GM04504 (cell line): ENCODE measurements at places on chromosomes 5 and 9.

GRCh38 chr5:140220032-140220697, 45.2 kb downstream of the CYSTM1 start:
- DNase-seq = no peak

DNA sequence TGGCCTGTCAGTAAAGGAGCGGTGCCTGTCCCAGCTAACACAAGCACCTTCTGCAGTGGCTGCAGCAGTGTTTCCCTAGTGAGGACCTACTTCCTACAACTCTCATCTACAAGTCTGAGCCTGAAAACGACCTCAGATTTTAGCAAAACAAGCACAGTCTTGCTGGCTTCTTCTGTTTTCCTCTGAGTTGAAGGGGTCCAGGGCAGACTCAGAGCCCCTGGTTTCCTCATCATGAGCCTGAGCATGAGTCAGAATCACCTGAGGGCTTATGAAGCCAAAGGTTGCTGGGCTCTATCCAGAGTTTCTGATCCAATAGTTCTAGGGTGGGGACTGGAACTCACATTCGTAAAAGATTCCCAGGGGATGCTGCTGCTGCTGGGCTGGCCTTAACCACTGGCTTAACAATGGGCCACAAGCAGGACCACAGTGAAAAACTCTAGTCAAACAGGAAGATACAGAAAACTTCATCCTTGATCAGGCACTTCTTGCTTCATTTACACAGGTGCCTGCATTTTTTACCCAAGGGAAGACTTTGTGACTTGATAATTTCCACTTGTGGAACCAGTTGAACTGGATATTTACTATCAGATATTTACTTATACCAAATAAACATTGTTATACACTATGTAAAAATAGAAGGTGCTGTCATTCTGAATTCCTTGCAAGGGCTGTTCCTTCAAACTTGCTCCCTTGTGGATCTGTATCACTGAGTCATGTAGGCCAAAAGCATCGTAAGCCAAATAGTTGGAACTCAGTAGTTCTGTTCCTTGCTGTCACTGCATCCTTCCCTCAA, 4.3 kb upstream of the ACER2 start:
- DNase-seq = no peak

DNA sequence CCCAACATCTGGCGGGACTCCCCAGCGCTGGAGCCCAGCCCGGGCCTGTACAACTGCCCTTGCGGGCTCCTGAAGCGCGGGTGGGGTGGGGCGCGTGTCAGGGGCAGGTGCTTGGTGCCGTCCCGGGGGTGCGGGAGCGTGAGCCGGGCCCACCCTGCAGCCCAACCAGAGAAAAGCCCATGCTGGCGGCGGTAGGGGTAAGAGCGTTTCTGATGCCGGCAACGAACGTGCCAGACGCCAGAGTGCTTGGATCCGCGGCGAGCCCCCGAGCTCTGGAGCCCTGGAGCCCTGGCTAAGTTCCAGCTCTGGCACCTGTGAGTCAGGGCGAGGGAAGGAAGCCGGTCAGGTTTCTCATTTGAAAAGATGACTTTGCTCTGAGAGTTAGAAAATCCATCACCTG, 58.0 kb downstream of the ZNF510 start:
- DNase-seq = no peak

DNA sequence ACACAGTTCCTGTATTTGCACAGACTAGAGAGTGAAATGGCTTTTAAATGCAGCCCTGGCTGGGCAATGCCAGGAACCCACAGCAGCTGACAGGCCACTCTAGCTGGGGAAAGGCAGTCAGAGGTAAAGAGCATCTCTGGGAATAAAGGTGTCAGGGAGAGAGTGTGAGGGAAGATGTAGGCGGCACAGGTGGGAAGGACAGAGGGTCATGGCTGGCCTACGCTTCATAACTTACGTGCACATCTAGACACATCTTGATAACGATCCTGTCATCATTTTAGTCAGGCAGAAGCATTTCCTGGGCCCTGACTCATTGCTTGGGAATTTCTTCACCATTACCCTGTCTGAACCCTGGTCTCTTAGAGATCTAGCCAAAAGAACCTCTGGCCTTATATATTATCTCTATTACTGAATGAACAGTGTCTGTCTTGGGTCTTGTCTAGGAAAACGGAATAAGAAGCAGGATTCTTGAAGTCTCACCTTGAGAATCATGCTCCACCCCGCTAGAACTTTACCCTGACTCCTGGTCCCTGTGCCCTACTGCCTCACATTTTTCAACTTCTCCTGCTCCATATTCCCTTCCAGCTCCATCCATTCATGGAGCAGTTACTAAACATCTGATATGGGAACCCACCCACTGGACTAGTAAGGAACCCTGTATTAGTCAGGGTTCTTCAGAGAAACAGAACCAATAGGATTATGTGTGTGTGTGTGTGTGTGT, 106.4 kb upstream of the ELL2 start:
- DNase-seq = peak; percentile 75

DNA sequence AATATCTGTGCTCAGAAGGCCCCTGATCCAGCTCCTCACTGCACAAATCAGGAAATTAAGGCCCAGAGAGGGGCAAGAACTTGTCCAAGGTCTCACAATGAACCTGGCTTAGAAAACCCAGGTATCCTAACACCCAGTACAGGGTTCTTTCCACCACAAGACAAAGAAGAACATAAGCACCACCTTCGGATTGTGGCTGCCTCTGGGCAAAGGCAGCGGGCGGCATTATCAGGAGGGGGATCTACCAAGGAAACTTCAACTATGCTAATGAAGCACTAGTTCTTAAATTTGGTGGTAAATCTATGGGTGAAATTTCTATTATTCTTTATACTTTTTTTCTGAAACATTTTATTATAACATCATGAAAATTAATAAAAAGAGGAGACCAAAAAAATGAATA, 17.9 kb downstream of the ANXA6 start:
- no peak for DNase-seq

- DNase-seq = no peak
These were observed 123.2 kb downstream of the SNCAIP start for GRCh38 chr5:122435234-122435633.

- no peak for DNase-seq
These were observed 39.8 kb downstream of the CNOT8 start for GRCh38 chr5:154898210-154898609.

DNA sequence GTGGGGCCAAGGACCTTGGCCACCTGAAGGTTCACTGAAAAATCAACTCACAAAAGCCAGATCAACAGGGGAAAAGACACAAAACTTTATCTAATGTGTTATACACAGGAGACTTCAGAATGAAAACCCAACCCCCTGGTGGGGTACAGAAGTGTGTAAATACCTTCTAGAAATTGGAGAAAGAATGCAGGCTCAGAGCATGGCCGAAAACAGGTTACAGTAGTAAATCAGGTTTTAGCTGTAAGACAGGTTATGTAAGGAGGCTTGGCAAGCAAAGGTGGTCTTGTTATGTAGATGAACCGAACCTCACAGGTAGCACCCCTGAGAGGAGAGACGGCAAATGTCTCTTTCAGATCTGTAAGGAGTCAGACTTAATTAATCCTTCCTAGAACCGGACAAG, 10.0 kb downstream of the CEMIP2 start:
- DNase-seq = no peak

DNA sequence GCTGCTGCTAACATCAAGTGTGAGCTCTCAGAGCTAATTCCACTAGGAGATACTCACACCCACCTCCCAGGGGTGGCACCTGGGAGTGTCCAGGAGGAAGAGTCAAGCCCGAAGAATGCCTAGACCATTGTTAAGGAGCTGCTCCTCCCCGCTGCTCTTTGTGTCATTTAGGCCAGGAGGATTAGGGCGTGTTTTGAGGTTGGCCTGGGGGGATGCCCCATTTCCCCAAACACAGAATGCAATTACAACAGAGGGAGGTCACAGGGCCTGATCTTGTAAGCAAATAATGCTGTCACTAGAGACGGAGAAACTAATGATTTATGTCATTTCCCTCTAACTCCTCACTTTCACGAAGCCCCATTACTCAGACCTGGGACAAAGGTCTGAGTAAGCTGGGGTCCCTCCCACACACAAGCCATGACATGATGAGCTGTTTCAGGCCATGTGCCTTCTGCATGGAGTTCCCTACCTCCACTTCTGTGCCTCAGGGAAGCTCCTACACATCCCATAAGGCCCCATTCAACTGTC, 312.5 kb downstream of the ACTL7B start:
- DNase-seq = no peak

DNA sequence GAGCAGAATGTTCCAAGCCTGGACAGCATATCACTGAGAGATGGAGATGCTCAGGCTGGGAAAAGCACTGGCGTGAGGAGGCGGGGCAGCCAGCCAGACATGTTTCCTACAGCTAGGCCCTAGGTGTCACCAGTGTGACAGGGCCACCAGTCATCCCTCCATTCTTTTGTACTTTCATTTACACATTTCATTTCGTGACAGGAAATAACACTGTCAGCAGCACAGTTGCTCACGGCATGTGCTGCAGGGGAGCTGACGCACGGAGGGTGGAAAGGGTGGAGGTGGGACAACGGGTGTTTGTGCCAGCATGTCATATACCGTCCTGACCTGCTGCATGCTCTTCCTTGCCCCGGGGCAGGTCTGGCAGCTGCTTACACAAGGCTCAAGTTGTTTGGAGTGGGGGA, 14.8 kb upstream of the CEMIP2 start:
- DNase-seq = no peak

DNA sequence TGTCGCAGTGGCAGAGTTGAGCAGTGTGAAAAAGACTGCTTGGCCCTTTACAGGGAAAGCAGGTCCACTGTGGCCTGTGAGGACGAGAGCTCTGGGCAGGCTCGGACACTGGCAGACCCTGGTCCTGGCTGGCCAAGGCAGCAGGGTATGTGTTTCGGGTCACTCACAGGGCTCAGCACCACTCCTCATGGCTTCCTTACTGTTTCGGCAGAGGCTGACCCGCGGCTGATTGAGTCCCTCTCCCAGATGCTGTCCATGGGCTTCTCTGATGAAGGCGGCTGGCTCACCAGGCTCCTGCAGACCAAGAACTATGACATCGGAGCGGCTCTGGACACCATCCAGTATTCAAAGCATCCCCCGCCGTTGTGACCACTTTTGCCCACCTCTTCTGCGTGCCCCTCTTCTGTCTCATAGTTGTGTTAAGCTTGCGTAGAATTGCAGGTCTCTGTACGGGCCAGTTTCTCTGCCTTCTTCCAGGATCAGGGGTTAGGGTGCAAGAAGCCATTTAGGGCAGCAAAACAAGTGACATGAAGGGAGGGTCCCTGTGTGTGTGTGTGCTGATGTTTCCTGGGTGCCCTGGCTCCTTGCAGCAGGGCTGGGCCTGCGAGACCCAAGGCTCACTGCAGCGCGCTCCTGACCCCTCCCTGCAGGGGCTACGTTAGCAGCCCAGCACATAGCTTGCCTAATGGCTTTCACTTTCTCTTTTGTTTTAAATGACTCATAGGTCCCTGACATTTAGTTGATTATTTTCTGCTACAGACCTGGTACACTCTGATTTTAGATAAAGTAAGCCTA, 15.7 kb downstream of the SQSTM1 start:
- no peak for DNase-seq

GRCh38 chr5:9699681-9700080, 69.5 kb upstream of the TAS2R1 start:
- no peak for DNase-seq

- no peak for DNase-seq
These were observed 163.5 kb downstream of the ARSB start for GRCh38 chr5:78821536-78822021.

- no peak for DNase-seq
These were observed 19.6 kb downstream of the RGS3 start for GRCh38 chr9:113482991-113483675.
